ENCODE measurements at places on chromosomes 4 and X.

- no peak for DNase-seq
Observed at GRCh38 chr4:152528060-152528459, 7.8 kb downstream of the FBXW7 start.

GRCh38 chr4:39085891-39086290, 23.9 kb downstream of the KLHL5 start:
- DNase-seq: no peak

DNA sequence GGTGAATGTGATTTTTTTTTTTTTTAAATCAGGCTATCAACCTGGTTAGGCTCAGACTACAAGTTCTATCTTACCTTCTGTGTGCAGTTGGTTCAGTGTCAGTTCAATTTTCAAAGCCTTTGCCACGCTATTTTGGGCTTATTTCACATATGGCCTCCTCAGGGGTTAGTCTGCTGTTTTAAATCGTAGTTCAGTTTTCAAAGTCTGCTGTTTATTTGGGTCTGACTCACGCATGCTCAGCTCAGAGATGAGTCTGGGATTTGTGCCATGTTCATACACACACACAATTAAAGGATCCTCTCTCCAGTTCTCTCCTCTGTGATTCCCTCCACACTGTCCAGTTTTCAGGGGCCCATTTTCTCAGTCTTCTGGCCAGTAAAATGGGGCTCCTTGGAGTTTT, 32.3 kb upstream of the ZFX start:
- DNase-seq: no peak

- DNase-seq: no peak
Observed at GRCh38 chr4:167550021-167550420, 315.7 kb upstream of the SPOCK3 start.

GRCh38 chr4:54449999-54450398, 207.8 kb upstream of the KIT start:
- no peak for DNase-seq

DNA sequence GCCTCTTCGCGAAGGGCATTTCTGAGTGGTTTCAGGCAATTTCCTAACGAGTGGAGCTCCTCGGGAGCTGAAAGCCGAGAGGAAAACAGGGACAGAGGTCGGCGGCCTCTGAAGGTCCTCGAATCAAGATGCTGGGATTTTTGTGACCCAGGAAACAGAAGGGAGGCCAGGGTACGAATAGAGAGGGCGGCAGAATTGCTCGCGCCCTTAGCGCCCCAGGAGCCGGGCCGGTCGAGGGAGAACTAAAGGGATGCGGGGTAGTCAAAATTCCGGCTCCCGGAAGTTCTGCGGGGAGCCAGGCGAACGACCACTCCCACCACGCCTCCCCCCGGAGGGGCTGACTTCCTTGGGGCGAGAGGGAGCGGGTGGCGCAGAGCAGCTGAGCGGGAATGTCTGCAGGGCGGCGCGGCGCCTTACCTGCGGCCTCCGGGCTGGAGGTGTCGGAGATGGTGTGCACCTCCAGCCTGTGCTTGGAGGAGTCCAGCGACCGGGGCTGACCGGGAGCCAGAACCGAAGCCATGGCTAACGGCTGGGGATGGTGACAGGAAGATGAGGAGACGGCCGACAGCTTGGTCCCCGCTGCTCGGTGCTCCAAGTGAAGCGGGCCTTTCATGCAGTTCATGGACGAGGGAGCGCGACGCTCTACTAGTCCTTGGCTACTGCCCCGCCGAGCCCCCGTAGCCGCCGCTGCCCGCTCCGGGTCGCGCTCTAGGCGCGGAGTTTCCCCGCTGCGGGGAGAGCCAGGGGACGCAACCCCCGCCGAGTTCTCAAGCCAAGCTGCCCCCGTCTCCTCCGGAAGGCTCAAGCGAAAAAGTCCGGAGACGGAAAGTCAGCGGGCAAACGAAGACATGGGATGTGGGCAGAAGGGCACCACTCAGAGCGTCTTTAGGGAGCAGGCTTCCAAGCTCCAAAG, 782 bp downstream of the PITX2 start:
- no peak for DNase-seq

DNA sequence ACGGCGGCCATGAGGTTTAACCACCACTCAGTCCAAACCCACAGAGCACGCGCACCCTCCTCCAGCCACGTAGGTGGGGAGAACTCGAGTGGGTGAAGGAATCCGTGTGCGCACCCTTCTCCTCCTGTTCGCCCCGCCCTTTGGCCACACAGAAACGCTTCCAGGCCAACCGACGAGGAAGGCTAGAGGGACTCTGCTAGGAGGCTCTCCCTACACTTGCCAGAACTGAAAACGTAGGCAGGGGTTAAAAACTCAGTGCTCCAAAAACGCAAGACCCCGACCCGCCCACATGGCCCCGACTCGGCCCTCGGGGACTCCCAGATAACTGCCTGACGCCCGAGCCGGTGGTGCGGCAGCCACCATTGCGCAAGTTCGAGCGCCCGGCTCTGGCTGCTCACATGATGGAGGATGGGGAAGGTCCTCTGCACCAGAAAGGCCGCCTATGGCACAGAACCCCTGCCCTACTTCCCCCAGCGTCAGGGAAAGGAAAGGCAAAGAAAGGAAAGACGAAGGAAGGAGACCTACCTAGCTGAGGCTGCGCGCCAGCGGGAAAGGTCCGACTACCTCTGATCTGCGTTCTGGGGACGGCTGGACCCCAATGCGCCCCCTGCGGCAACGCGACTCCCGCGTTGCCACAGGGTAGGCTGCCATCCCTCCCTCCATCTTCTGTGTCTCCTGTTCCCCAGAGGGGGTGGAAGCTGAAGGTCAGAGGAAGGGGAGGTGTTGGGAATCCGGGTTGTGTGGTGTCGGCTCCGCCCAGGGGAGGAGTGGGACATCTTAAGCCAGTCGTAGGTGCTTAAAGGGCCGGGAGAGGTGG, 201.9 kb upstream of the AGTR2 start:
- DNase-seq: peak; percentile 68

- DNase-seq: no peak
Observed at GRCh38 chr4:171644430-171645057, 168.7 kb upstream of the GALNTL6 start.

DNA sequence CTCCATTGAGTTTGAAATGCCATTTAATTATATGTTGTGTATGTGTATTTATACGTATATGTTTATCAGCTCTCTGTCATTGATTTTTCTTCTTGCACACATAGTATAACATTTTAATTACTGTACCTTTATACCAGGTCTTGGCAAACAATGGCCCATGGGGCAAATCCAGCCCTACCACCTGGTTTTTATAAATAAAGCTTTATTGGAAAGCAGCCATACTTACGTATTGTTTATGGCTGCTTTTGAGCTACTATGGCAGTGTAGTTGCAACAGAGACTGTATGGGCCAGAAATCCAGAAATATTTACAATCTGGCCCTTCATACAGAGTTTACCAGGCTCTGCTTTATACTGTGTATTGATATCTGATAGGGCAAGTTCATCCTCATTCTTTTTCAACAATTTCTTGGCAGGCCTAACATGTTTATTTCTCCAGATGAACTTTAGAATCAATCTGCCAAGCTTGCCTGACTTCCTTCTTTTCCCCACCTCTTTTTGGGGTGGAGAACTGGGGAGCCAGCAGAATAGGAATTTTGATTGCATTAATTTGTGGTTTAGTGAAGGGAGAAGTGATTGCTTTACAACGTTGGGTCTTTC, 15.8 kb downstream of the DCUN1D4 start:
- no peak for DNase-seq

- no peak for DNase-seq
Observed at GRCh38 chrX:120361764-120362305, at the start of gene ATP1B4. ATP1B4 (plus strand) TSS chrX:120362089; CDS start chrX:120362169, 80 bp downstream.

DNA sequence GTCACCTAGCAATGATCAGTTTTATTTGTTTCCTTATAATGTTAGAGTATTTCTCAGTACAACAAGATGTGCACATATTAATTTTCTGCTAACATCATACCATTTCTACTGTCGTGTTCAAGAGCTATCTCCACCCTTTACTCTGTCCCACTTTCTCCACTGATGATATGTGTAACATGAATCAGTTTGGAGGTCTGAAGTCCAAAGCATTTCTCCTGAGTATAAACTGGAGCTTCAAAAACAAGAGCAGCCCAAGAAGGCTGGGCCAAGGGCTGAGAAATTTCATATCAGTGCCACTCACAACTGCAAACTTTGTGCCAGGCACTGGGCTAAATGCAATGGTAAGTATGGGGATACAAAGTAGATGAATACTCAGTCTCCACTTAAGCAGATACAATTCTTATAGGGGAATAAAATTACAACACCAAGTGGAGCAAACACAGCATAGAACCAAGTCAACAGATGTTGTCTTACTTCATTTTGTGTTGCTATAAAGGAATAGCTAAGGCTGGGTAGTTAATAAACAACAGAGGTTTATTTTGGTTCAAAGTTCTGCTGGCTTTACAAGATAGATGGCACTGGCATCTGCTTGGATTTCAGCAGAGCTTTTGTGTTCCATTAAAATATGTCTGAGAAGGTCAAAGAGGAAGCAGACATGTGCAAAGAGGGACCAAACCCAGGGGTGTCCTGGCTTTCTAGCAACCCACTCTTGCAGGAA, 44.2 kb downstream of the AMELX start:
- DNase-seq: no peak

GRCh38 chr4:180635281-180635680, 1607.9 kb upstream of the TENM3 start:
- peak; percentile 31 for DNase-seq

DNA sequence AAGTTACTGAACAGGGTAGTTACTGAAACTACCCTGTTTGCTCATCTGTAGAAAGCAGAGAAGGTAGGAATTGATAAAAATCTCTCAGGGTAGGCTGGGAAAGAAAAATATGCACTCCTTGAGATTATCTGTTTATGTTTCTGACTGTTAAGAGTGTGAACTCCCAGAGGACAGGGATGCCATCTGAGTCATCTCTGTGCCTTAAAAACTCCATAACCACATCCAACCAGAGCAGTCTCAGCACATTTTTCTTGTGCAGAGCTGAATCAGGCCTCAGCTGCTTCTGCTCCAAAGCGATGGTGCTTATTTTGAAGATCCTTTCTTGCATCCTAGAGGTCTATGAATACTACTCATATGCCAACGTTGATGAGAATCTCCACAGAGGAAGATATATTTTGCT, 9.9 kb downstream of the CENPVL3 start:
- no peak for DNase-seq

- DNase-seq: no peak
Observed at GRCh38 chr4:141302924-141303323, 82.2 kb downstream of the ZNF330 start.

GRCh38 chrX:155329293-155329692, 5.1 kb downstream of the CLIC2 start:
- DNase-seq: no peak

GRCh38 chr4:11487868-11488544, 59.3 kb upstream of the HS3ST1 start:
- DNase-seq: no peak
